ENCODE measurements at places on chromosomes 13 and 19. TPM values are rescaled to one million over a fixed set of nuclear protein-coding genes. Genes with fewer than 3 reads are reported as not detected.

Gene FPR2
- total RNA-seq = not detected

Gene ING1
- total RNA-seq = 23.6 TPM

Gene KRTDAP
- total RNA-seq = 4.2 TPM

- H3K36me3 ChIP-seq = no peaks in the 10 kb centered on the region
- no peaks in the 10 kb centered on the region for H3K4me1 ChIP-seq
- no peak overlapping the region for H3K4me3 ChIP-seq
- H3K27ac ChIP-seq = no peak overlapping the region
Measured at GRCh38 chr13:58852076-58852475, 1220.5 kb downstream of the PCDH17 start.

GRCh38 chr13:30480292-30480950 is 14.7 kb upstream of the HMGB1 start:
- H3K4me1 ChIP-seq = no peaks in the 10 kb centered on the region
- no peak for DNase-seq
- H3K36me3 ChIP-seq = no peaks in the 10 kb centered on the region
- no peaks in the 10 kb centered on the region for H3K27me3 ChIP-seq
- H3K27ac ChIP-seq = no peak overlapping the region

DNA sequence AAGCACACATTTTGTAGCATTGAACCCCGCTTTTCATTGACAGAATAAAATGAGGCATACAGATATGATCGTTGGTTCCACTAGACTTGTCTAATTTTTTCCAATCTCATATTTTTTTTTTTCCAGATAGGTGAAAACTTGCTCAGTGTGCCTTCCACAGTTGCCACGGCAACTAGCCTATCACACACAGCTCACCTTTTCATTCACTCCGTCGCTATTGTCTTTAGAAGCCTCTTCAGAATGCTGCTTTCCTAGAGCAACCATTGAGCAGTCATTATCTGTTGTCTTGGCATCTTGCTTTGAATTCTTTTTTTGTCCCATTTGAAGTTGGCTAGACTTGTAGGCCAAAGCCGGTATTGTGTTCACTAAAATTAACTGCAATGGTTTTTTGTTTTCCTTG is 37.7 kb upstream of the ESD start:
- H3K4me3 ChIP-seq = no peak overlapping the region
- no peaks in the 10 kb centered on the region for H3K36me3 ChIP-seq
- H3K27ac ChIP-seq = no peak overlapping the region
- peaks cover 6% of the 10 kb centered on the region for H3K27me3 ChIP-seq

DNA sequence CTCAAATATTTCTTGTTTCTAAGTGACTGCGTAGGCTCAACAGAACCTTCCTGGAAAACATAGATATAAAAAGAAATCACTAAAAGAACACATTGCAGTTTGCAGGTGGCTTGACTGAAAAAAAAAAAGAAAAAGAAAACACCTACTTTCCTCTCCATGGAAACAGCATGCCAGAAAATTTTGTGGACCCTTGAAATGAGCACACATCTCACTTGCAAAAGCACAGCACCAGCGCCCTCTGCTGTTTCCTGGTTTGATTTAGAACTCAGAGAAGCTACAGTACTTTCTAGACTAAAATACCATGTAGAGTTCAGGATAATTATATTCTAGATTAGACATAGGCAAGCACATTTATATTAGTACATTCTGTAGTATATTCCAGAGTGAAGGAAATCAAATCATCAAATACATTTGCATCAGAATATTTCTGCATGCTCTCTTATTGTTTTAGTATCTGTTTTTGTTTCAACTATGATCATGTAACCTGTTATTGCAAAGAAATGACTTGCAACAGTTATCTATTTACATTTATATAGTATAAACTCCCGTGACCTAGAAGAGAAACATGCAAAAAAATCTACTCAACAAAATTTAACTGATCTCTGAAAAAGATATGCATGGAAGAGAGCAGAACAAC is 22.3 kb upstream of the XPO4 start:
- DNase-seq = peak; percentile 94
- no peaks in the 10 kb centered on the region for H3K36me3 ChIP-seq
- H3K27ac ChIP-seq = no peak overlapping the region
- no peaks in the 10 kb centered on the region for H3K4me1 ChIP-seq
- H3K4me3 ChIP-seq = no peak overlapping the region

DNA sequence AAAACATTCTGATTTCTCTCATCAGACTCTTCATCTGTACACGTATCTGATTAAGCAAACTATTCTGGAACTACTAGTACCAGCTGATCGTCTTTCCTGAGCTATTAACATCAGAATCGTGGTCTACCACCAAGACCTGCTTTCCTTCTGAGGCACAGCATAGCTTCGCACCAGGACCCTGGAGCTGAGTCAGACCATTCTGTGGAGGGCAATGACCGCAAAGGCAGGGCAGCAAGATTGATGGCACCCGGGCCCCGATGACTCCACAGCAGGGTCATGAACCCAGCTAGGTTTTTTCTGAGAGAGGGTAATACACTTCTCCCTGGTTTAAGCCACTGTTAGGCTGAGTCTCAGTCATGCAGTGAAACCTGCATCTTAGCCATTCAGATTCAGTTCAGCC is 158.7 kb upstream of the GPR12 start:
- no peaks in the 10 kb centered on the region for H3K36me3 ChIP-seq
- H3K4me1 ChIP-seq = no peaks in the 10 kb centered on the region
- H3K27me3 ChIP-seq = no peaks in the 10 kb centered on the region
- H3K27ac ChIP-seq = no peak overlapping the region
- DNase-seq = peak; percentile 18
- H3K4me3 ChIP-seq = no peak overlapping the region

DNA sequence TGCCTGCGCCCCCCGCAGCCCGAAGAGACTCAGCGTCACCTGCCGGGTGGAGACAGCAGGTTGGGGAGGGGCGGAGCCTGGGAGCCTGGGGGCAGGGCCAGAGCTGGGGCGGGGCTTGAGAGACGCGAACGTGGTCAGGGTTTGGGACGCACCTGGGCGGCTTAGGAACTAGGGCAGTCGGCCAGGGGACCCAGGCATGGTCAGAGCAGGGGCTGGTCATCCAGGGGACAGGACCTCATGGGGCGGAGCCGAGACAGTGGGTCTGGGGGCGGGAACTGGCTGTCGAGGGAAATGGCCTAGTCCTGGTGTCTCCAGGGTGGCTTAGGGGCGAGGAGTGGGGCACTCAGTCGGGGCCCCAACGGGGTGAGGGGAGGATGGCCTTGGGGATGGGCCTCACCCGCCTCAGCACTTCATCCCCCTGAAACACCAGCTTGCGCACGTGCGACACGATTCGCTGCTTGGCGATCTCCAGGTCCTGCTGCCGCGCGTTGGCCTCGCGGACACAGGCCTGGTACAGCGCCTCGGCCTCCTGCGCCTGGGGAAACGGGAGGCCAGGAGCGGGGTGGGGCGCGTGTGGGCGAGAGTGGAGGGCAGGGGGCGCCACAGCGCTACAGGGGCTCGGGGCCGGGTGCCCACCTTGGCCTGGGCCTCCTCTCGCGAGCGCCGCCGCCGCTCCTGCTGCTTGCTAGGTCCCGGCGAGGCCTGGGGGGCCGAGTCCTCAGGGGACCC is 5.8 kb downstream of the GMIP start:
- H3K27me3 ChIP-seq = no peaks in the 10 kb centered on the region
- H3K36me3 ChIP-seq = peaks cover 26% of the 10 kb centered on the region
- no peak overlapping the region for H3K4me3 ChIP-seq
- DNase-seq = peak; percentile 93

GRCh38 chr13:30849611-30850010 is 56.5 kb upstream of the MEDAG start:
- H3K27me3 ChIP-seq = no peaks in the 10 kb centered on the region
- DNase-seq = no peak
- H3K4me1 ChIP-seq = no peaks in the 10 kb centered on the region
- no peak overlapping the region for H3K4me3 ChIP-seq
- H3K27ac ChIP-seq = no peak overlapping the region

- peaks cover 36% of the 10 kb centered on the region for H3K36me3 ChIP-seq
- H3K4me3 ChIP-seq = no peak overlapping the region
- DNase-seq = no peak
- H3K27ac ChIP-seq = no peak overlapping the region
- no peaks in the 10 kb centered on the region for H3K27me3 ChIP-seq
Measured at GRCh38 chr19:11224429-11224828, 15.0 kb upstream of the ANGPTL8 start.

DNA sequence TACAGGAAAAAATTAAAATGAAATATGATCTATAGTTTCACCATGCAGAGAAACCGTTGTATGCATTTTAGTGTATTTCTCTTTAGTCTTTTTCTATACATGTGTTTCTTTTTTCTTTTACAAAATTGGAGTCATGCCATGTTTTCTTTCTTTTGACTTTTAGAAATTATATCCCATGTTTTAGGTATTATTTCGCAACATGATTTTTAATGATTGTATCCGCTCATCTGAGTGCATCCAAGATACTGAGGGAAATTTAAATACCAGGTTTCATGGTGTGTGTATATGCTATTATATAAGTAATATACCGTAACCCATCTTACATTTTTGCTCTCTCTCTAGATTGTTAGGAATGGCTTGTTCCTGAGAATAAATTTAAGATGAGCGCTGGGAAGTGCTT is 82.3 kb downstream of the GPR12 start:
- H3K27ac ChIP-seq = no peak overlapping the region
- DNase-seq = no peak
- no peaks in the 10 kb centered on the region for H3K4me1 ChIP-seq
- peaks cover 7% of the 10 kb centered on the region for H3K36me3 ChIP-seq

GRCh38 chr13:48393030-48393697 is 19.7 kb downstream of the LPAR6 start:
- no peak for DNase-seq
- H3K27ac ChIP-seq = no peak overlapping the region
- no peaks in the 10 kb centered on the region for H3K27me3 ChIP-seq
- H3K4me1 ChIP-seq = no peaks in the 10 kb centered on the region

DNA sequence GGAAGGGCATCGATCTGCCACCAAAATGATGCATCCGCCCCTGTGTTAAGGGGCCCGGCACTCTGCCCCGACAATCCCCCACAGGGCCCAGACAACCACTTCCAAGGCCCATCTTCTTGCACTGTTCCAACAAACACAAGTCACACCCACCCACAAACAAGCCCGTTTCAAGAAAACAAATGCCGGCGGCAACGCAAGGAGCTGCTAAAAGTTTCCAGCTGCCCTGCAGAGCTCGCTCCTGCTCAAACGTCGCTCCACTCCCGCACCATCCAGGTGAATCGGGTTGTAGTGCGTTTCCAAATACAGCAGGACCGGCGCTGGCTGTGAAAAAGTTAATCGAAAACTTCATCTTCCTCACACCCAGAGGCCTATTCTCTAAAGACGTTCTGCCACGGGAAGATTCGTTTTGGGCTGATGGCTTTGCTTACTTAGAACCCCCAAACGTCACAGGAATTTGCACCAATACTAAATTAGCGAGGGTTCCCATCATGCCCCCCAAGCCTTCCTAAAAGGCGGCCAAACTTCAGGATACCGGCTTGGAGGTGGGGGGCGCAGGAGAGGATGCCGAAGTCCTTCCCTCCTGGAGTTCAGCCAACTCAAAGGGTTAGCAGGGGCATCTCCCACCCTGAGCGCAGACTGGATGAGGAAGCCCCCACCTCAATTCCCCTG is 107.4 kb upstream of the DOCK9 start:
- DNase-seq = peak; percentile 66
- H3K27ac ChIP-seq = no peak overlapping the region
- H3K4me1 ChIP-seq = no peaks in the 10 kb centered on the region
- H3K27me3 ChIP-seq = peaks cover 62% of the 10 kb centered on the region
- no peaks in the 10 kb centered on the region for H3K36me3 ChIP-seq
- H3K4me3 ChIP-seq = peak overlapping the region; percentile 58

DNA sequence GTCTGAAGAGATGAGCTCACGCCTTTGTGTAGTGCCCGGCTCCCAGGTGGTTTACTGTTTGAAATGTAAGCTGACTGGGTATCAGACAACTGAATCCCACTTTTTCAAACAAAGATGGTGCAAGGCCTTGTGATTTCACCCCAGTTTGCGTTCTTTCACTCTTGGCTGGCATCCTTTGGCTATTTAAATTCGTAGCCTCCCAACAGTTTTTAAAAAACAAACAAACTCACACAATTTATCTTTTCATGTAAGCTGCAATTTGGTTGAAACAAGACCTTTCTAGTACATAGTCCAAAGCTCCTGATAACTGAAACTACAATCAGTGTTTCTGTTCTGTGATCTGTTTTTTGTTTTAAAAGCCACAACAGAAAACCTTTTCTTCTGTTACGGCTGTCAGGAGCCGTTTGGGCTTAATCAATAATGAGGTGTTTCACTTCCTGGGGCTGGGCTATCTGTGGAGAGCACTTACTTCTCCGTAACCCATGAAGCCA is 65.1 kb upstream of the NPAS1 start:
- H3K27ac ChIP-seq = no peak overlapping the region
- DNase-seq = no peak
- H3K4me1 ChIP-seq = no peaks in the 10 kb centered on the region
- H3K4me3 ChIP-seq = no peak overlapping the region

GRCh38 chr19:45687599-45687998 is 4.2 kb downstream of the SNRPD2 start:
- no peak overlapping the region for H3K4me3 ChIP-seq
- peaks cover 48% of the 10 kb centered on the region for H3K36me3 ChIP-seq
- no peaks in the 10 kb centered on the region for H3K4me1 ChIP-seq
- no peak overlapping the region for H3K27ac ChIP-seq
- H3K27me3 ChIP-seq = no peaks in the 10 kb centered on the region

DNA sequence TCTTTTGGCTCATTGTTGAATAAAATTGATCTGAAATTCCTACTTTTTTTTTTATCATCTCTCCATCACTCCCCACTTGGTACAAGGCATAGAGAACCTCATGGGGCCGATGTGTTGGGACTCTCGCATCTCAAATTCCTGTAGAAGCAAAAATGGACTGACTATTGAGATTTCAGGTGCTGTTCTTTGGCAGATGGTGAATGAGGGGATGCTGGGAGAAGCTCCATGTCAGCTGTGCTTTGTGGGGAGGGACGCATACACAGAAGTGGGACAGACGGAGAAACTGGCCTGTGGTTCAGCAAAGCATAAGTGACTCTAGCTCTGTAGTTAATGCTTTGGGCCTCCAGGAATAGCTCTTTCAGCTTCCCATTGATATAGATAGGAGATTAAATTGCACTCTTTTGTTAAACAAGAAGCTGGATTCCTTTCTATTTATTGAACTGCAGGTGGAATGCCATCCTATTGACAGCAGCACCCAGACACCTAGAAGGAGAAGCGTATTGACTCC is 194.5 kb upstream of the RNF113B start:
- no peak overlapping the region for H3K27ac ChIP-seq
- peaks cover 88% of the 10 kb centered on the region for H3K36me3 ChIP-seq
- H3K4me1 ChIP-seq = no peaks in the 10 kb centered on the region

GRCh38 chr19:42577016-42577415 is 17.7 kb downstream of the CEACAM8 start:
- no peaks in the 10 kb centered on the region for H3K4me1 ChIP-seq
- H3K36me3 ChIP-seq = no peaks in the 10 kb centered on the region
- no peak overlapping the region for H3K4me3 ChIP-seq
- no peak overlapping the region for H3K27ac ChIP-seq
- DNase-seq = no peak

- no peak overlapping the region for H3K4me3 ChIP-seq
- H3K27ac ChIP-seq = no peak overlapping the region
- DNase-seq = no peak
- H3K36me3 ChIP-seq = no peaks in the 10 kb centered on the region
Measured at GRCh38 chr19:42497492-42498168, 30.7 kb downstream of the CEACAM1 start.
